ENCODE measurements at places on chromosomes 1 and 21.

DNA sequence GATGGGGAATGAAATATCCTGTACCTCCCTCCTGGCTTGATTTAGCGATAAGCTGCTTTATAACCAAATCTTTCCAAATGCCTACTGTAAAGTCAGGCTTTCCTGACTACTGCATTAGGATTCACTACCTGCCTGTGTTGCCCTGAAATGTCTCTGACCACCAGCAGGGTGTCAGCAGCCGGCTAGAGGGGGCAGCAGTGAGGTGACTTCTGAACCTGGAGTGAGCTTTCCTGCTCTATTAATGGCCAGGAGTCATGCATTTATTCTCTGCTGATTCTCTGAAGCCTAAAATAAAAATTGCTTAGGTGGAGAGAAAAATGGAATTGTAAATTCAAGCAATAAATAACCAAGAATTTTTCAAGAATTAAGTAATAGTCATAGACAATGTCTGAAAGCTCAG, 2.5 kb downstream of the BACE2 start:
- peak; percentile 39 for DNase-seq

- DNase-seq, result no peak
Measured at GRCh38 chr1:20178634-20179370, 7.1 kb upstream of the UBXN10 start.

GRCh38 chr1:160075836-160076235, 5.5 kb upstream of the KCNJ9 start:
- DNase-seq, result no peak

DNA sequence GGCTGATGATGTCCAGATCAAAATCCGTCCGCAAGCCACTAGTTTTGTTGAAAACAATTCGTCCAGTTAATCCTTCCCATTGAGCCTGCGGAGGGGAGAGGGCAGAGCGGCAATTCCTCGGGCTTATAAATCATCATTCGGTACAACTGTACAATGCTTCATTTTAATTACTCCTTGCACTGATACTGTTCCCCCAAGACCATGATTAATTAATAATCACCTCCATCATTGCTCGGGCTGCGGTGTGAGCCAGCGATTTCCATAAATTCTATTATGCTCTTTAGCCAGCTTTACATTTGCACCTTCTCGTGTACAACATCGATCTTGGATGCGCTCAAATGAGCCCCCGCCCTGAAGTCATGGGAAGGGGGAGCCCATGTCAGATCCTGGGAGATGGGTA, 180.7 kb downstream of the GRIK3 start:
- no peak for DNase-seq

GRCh38 chr1:25650289-25650576, 33.6 kb downstream of the MAN1C1 start:
- DNase-seq, result no peak

DNA sequence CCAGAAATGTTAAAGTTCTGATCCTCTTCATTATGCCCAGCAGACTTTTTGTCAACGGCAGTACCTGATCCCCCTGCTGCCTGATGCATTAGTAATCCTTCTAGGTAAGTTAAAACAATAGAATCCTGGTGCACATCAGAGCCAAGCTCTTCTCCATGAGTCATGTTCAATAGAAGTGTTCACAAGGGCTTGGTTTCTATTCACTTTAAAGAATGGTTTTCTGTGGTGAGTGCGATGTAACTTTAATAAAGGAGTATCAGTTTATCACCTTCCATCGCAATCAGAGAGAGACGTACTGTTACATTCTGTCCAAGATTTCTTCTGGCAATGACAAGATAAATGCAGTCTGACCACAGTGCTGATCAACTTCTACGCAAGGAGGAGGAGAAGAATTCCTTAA, 96.8 kb downstream of the NRIP1 start:
- no peak for DNase-seq
